Femur (tissue), 1 donor: ENCODE measurements at places on chromosomes 3 and 15.

DNA sequence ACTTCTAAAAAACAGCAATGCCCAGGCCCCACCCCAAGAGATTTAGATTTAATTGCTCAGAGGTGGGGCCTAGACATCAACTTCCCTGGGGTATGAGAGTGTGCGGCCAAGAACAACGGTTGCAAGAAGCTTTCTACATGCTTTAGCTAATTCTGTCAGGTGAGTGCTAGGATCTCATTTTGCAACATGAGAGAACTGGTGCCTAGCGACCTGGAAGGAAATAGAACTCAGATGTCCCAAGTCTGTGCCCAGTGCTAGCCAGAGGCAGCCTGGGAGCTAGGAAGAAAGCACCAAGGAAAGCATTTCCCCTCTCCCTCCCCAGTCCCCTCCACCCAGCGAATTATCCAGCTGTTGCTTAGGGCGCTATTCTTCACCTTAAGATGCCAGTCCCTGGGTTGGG lies 22.9 kb upstream of the HRH1 start:
- no peak for DNase-seq

- DNase-seq: no peak
Observed at GRCh38 chr3:50600141-50600753, 11.3 kb downstream of the CISH start.

DNA sequence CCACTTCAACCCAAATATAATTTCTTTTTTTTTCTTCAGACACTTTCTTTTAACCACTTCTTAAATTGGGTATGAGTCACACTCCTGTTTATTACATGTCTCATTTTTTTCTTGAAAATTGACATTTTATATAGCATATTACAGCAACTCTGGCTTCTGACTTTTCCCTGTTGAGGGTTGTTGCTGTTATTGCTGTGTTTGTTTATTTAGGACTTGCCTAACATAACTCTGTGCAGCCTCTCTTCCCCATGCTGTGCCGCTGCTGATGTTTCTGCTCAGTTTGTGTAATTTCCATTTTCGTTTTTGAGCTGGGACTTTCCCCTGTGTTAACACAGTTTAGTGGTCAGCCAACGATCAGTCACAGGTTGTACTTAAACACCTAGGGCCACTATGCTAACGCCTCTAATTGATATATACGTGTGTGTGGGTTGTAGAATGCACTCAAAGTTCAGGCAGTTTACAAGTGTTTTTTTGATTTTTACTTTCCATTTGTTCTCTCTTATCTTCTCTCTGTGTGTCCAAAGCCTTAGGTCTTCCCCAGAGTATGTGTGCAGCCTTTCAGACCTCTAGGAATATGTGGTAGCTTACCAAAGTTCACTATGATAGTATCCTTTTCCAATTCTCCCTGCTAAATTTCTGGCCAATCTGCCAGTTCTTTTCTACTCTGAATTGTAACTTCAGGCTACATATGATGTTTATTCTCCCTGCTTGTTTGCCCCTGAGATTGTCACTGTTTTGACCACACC lies 337.2 kb downstream of the ZBTB20 start:
- no peak for DNase-seq

- DNase-seq: no peak
Observed at GRCh38 chr15:50880651-50881114, 27.8 kb upstream of the AP4E1 start.

DNA sequence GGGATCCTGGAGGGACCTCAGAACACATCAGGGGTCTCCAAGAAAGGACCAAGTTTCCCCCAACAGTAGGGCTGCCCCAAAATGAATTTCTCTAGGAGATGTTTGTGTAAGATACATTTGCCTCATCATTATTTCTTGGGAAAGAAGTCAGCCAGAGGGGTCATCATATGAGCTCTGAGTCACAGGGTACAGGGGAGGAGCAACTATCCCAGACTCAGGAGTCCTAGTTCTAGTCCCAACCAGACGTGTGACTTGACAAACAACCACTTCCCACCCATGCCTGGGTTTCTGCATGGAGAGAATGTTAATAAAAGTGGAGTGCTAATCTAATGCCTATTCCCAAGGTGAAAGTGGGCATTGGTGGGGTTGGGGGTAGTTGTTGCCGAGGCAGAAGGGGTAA lies 144.1 kb downstream of the ALDH1A2 start:
- no peak for DNase-seq

GRCh38 chr15:63221346-63221745 lies 31.9 kb downstream of the RAB8B start:
- DNase-seq: peak; percentile 30

- DNase-seq: no peak
Observed at GRCh38 chr3:134460965-134461364, 24.8 kb downstream of the ANAPC13 start.

GRCh38 chr3:136802481-136802996 lies 16.4 kb upstream of the SLC35G2 start:
- DNase-seq: no peak

GRCh38 chr3:108833611-108834010 lies 11.0 kb downstream of the TRAT1 start:
- DNase-seq: no peak

- no peak for DNase-seq
Observed at GRCh38 chr3:67529337-67529736, 125.1 kb downstream of the SUCLG2 start.

GRCh38 chr3:76107935-76108570 lies 322.7 kb upstream of the ZNF717 start:
- peak; percentile 20 for DNase-seq

GRCh38 chr3:98735761-98736269 lies 27.3 kb upstream of the ST3GAL6 start:
- no peak for DNase-seq

DNA sequence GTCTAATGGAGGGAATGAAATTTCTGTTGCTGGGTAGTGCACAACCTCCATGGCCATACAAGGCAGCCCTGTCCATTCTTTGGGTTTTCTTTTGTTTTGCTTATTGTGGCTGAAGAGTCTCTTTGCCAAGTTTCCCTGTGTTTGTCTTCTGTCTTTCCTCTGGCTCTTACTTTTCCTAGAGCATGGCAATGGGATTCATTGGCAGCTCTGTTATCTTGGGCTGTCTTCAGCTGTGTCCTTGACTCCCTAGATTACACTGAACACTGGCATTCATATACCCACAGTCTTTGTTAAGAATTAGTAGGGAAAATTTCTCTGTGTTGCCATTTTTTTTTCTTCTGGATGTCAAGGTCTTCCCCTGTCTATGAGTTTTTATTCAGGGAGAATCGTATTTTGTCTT lies 16.1 kb upstream of the DCBLD2 start:
- no peak for DNase-seq

DNA sequence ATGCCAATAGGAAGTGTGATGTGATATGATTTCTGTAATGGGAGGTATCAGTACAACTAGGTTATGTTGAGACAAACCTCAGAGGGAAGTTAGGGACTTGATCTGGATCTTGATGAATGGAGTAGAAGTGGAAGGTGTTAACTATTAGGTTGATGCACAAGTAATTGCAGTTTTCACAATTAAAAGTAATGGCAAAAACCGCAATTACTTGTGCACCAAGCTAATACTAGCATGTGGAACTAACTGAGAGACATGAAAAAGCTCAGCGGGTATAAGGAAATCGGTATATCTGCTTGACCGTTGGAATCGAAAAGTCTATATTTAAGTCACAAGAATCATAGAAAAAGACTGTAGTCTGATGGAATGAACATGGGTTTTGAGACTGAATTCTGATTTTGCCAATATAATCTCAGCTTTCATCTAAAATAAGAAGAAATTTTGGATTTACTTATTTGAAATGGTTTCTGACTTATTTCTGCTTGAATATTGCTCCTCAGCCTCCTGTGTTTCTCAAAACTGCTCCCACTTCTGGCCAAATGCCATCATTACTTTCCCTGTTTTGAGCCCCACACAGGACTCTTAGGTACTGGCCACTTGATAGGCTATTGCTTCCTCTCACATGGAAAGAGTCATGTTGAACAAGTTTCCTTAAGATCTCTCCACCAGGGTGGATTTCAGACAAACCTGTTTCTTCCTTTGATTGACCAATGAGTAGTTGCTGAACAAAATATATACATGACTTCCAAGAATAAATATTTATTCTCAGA lies 271.5 kb upstream of the COL8A1 start:
- no peak for DNase-seq

DNA sequence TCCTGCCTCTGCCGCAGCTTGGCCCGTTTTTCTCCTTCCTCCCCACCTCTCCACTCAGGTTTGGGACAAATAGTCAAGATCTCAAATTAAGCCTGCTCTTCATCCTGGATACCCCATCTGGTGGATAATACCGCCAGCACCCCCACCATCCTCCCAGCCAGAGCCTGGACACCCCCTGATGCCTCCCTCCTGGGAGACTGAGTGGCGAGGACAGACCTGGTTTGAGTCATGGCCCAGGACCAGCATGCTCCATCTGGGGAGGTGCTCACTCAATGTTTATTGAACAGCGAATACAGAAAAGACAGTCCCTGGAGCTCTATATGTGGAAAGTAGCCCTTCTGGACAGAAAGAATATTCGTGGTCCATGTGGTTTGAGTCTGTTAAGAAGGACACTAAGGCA lies 23.3 kb downstream of the CTSH start:
- no peak for DNase-seq

- no peak for DNase-seq
Observed at GRCh38 chr15:95141486-95141885, 910.1 kb downstream of the MCTP2 start.

- DNase-seq: no peak
Observed at GRCh38 chr3:63847718-63848450, 15.7 kb downstream of the THOC7 start.

GRCh38 chr15:91304786-91305185 lies 204.7 kb downstream of the SV2B start:
- DNase-seq: peak; percentile 55

DNA sequence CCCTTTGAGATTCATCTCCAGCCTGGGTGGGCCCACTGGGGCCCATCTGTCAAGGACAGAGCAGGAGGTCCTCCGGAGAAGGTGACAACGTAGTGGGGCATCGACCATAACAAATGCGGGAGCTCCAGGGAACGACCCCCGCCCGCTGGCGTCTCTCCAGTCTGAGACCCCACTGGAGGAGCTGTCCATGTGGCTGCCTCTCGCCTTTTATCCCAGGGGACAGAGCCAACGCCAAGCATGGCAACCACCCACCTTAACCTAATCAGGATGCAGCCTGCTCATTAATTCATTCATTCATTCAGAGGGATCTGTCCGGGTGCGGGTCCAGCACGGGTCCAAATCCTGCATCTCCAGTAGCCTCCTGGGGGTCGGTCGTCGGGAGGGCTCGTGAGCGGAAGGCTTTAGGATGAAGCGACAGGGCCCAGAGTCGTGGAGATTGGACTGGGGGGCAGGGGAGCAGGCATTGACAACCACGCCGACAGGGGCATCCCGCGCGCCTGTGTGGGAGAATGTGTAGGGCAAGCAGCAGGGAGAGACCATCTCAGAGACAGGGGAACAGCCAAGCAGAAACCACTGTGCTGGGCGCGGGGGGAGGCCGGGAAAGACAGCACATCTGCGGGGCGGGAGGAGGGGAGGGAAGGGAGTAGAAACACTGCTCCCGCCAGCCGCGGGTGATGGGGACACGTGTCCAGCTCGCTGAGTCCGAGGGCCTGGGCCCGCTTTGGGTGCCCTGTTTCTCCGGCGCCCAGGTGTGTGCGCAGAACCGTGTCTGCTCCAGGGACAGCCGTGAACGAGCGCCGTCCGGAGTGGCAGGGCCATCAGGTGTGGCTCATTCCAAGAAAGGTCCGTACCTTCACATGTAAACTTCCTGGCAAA lies 1.9 kb downstream of the PIGZ start:
- DNase-seq: no peak

DNA sequence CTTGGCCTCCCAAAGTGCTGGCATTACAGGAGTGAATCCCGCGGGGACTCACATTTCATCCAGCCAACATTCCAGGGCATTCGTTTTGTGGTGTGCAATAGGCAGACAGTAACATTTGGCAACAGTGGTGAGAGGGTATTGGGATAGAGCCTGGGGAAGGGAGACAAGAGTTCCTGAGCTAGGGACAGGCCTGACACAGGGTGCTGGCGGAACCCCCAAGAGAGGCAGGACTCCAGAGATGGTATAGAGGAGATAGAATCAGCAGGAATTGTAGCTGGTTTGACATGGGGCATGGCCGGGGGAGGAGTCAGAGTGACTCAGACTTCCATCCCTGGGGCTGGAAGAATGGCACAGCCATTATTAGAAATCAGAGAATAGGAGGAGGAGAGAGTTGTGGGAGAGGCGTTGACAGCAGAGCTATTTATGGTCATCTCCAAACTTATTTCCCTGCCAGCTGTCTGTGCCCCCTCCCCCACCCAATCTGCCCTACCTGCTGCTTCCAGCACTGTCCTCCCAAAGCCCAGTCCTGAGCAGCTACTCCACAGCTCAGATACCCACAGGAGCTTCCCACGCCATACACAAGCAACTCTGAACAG lies 4.4 kb upstream of the IDH2 start:
- no peak for DNase-seq

DNA sequence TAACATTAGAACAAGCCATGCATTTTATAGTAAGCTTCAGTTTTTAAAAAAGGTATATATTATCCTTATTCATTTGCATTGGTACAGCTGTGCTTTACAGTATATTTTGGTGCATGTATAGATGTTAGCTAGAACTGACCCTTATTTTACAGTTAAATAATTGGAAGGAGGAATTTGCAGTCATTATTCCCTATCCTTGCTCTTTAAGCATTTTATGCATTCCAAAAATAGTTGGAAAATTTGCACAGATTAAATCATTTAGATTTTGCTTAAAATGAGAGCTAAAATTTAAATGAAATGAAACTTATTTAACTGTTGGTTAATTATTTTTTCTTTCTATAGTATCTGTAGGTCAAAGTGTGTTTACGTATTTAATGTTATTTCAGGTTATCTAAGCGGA lies 667.1 kb downstream of the NAALADL2 start:
- no peak for DNase-seq

DNA sequence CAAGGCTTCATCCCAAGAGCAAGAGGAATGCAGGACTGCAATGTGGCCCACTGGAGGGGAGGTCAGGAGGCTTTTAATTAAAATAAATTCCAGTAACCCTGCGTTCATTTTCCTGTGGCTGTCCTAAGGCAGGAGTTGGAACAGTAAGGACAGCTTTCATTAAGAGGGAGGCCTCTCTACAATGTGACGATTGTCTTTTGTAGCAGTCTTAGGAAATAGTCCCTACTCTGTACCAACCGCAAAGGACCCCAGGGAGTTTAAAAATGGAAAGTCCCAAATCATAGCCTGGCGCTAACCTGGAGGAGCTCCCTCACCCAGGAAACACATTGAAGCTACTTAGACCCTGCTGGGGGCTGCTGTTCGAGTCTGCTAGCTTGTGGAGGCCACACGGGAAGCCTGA lies 62.8 kb downstream of the SYNM start:
- no peak for DNase-seq
